HT-29 (cell line): ENCODE measurements at places on chromosomes 5 and 9. TPM values are rescaled to one million over a fixed set of nuclear protein-coding genes. Genes with fewer than 3 reads are reported as not detected.

Gene TMEM174
- total RNA-seq, result not detected in 2 replicates

Gene ZNF879
- total RNA-seq, result not detected in 2 replicates

Gene IL3
- not detected in 2 replicates for total RNA-seq

Gene ADGRD2
- total RNA-seq, result not detected in 2 replicates

DNA sequence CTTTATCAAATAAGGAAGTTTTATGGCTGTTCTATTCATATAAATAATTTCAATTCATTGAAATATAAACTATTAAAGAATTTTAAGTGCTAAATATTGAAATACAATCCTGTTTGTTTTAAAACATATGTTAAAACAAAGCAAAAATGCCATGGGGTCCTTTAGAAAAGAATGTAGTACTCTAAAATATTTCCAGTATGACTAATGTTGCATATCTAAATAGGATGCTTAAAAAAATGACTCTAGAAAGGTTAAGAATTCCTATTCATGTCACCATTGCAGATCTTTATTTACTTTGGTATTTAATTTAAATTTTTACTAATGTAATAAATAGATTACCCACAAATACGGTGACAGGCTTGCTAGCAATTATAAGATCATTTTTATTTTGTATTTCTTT, 132.3 kb downstream of the ZNF608 start:
- no peak for DNase-seq

- no peak for DNase-seq
Measured at GRCh38 chr9:101737705-101738565, 512 bp downstream of the GRIN3A start.

DNA sequence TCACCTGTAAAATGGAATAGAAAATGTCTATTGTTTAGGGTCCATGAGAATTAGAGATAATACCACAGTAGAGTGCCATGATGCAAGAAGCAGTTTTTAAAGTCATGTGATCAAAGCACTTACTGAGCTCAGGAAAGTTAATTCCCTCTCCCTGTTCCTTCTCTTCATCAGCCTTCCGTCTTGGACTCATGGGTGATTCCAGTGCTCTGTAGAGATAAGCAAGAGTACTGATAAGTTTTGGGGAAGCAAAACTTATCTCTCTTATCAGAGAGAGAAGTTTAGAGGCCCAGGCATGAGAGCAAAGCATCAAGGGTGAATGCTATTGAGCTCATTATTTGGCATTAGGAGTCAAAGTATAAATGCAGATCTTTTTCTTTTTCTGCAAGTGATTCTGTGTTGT, 410.1 kb downstream of the AGTPBP1 start:
- DNase-seq, result no peak

DNA sequence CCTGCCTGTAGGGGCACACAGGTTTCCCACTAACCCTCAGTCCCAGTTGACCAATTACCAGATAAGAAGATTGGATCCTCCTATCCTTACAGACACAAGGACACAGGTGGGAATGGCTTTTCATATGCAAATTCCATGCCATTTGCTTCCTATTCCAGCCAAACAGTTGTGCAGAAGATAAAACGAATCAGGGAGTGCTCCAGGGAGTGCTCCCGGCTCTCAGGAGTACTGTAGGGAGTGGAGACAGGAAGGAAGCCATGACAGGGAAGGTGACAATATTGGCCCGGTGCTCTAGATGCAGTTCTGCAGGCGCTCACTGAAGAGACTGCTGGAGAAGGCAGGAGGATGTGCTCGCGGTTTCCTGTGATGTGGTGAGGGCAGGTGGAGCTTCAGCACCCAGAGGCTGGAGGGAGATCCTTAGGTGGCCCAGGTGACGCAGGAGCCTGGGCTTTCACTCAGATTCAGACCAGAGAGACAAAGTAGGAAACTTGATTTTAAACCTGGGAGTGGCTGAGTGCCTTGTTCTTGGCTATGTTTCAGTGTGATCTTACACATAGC, 260.0 kb downstream of the AUH start:
- no peak for DNase-seq
